ENCODE measurements at places on chromosomes 2 and 18.

GRCh38 chr2:157443795-157444640 is at the start of gene CYTIP:
Gene CYTIP (minus strand): TSS chr2:157444089. CDS start chr2:157444020, 69 bp downstream.
- DNase-seq = no peak

- DNase-seq = no peak
Measured at GRCh38 chr2:235658351-235659174, 164.7 kb downstream of the AGAP1 start.

GRCh38 chr2:224334726-224335125 is 67.2 kb downstream of the FAM124B start:
- no peak for DNase-seq

GRCh38 chr2:193542762-193543161 is 1348.0 kb upstream of the TMEFF2 start:
- no peak for DNase-seq

DNA sequence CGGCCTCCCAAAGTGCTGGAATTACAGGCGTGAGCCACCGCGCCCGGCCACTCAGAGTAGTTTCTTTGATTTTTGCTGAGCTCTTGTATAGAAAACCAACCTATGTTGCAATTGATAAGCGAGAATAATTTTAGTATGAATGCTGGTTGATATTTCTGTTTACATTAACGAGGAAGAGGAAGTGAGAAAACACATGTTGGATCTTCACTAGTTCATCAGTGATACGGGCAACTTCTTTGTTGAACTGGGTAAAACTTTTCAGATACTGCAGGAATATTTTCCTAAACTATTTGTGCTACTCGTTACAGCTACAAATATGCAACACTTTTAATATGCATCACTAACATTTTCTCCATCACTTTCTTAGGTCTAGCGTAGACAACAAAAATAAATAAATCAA is 67.9 kb upstream of the SLC25A52 start:
- no peak for DNase-seq

- DNase-seq = no peak
Measured at GRCh38 chr2:37417321-37417720, 72.9 kb downstream of the QPCT start.

DNA sequence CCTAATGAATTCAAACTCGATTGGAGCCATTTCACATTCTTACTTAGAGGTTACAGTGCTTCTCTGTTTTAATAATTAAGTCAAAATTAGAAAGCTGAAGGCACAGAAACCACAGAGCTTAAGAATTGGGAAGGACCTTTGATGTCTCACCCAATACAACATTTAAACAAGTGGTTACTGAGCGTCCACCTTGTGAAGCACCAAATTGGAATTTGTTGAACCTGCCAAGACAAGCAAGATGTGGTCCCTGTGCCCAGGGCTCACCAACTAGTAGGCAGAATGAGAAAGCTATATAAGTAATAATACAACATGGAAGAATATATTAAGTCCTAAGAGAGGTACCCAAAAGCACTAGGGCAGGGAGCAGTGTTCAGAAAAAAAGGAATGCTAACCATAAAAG is 64.5 kb upstream of the NPAS2 start:
- DNase-seq = peak; percentile 66

- no peak for DNase-seq
Measured at GRCh38 chr2:24402242-24403097, 42.1 kb upstream of the ITSN2 start.

GRCh38 chr18:61893309-61893970 is 633 bp upstream of the RNF152 start:
- DNase-seq = peak; percentile 52

GRCh38 chr2:147331790-147332419 is 512.9 kb upstream of the ACVR2A start:
- no peak for DNase-seq

DNA sequence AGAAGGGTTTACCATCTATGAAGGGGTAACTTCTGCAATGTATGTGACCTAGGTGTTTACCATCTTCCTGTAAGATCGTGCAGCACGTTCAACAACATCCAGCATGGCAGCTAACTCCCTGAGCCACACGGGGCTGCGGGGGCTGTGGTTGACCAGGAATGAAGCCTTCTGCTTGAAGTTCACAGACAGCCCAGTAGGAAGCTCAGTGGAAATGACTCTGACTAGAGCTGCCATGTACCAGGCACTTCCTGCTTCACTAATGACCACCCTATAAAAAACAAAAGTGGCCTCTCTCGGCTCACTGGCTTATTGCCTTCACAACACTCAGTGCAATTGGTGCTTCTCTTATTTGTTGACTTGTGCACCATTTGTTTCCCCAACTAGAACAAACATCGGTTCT is 99.7 kb upstream of the SMAD7 start:
- no peak for DNase-seq

DNA sequence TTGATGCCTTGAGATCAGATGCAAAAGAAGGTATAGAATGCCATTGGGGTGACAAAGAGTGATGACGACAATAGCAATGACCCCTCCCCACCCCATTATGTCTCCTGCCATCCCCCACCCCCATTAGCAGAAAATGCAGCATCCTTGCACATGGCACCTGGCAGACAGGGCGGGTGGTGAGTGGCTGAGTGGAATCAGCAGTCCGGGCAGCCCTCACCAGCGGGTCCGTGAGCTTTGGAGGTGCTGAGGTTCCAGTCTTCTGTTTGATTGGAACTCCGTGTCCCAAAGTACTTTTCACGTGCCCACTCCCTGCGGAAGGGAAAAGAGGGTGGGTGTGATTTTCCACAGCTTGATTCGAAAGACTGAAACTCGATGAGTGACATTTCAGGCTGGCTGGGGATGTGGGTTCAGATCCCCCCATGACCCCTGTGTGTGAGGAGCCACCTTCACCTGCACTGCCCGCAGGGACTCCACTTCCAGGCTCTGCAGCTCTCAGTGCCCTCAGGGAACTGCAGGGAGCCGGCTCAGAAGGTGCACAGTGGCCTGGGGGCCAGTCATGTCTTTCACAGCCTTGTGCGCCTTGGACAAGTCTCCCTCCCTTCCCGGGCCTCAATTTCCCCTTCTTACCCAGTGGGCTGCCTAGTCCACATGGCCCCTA is 130.9 kb downstream of the GLI2 start:
- DNase-seq = no peak

DNA sequence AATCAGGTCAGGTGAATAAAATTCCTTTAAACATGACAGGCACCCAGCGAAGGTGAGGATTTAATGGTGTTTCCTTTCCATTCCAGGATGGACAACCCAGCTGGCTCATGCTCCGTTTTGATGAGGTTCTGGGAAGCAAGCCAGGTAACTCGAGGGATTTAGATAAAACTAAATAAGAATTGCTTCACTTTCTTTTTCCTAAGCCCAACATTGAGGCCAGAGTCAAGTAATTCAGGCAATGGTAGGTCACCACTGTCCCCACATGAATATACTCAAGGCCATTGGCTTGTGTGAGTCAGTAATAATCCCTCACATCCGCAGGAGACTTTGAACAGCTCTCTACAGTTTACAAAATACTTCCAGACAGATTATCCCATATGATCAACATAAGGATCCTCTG is 16.2 kb upstream of the LRATD1 start:
- no peak for DNase-seq

DNA sequence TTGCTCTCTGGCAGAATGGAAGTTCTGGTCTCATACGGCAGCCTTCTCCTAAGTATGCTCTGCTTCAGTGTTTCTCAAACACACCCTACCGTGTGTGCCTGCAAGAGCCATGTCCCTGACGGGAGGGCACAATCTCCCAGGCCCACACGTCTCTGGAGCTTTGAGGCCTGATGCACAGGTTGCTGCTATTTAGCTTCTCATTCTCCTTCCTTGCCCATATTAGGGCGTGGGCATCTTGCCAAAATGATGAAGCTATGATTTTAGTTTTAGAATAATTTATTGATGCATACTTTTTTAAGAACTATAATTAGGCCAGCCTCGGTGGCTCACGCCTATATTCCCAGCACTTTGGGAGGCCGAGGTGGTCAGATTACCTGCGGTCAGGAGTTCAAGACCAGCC is 107.9 kb downstream of the RNF144A start:
- no peak for DNase-seq

GRCh38 chr18:6976935-6977334 is 140.7 kb downstream of the LAMA1 start:
- DNase-seq = no peak

DNA sequence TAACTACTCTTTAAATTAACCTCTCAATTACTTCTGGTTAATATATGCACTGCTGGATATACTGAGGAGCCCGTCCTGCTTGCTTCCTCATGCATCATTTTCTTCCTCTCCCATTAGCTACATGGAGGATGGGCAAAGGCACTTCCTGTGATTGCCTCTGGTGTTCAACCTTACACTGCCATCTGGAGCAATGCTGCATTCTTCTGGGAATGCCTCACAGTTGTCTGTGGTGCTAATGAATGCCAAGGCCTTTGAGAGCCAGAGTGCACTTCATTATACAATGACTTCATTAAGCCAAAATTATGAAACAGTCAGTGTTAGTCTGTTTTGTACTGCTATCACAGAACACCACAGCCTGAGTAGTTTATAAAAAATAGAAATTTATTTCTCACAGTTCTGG is 134.8 kb upstream of the DOCK10 start:
- no peak for DNase-seq

DNA sequence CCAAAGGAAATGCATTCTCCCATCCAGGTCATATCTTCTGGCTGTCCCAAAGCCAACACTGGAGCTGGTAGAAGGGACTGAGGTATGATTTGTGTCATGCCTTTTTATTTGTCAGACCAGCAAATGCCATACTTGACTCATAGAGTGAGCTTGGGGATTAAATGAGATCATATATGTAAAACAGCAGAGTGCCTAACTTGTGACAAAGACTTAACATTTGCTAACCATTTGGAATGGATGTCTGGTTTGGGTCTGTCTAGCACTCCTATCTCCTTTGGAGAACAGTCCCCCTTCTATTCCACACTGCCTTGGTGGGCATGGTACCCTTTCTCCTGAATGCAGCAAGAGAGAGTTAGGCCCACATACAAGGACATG is 128.5 kb upstream of the LGALSL start:
- DNase-seq = no peak

DNA sequence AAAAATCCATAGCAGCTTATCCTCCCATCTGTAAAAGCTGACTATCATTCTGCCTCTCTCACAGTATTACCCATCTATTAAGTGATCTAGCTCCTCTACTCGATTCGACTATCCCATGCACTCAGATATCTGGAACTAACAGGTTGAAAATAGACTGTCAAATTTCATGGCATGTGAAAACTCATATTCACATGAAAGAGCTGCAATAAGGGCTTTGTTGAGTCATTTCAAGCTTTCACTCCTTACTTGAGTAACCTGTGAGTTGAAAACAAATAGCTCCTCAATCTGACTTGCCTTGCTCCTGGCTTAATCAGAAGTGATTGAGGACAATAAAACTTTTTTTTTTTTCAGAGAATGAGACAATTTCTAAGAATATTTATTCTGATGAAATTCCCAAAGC is 192.4 kb upstream of the ERBB4 start:
- DNase-seq = no peak

- DNase-seq = no peak
Measured at GRCh38 chr18:45191795-45192194, 423.5 kb upstream of the SLC14A2 start.

DNA sequence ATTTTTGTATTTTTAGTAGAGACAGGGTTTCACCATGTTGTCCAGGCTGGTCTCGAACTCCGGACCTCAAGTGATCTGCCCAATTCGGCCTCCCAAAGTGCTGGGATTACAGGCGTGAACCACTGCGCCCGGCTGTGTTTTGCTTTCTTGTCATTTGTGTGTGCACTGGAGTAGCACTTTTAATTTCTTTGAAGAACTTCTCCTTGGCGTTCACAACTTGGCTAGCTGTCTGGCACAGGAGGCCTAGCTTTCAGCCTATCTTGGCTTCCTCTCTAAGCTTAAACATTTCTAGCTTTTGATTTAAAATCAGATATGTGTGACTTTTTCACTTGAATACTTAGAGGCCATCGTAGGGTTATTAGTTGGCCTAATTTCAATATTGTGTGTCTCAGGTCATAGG is 93.0 kb downstream of the COMMD1 start:
- DNase-seq = no peak

DNA sequence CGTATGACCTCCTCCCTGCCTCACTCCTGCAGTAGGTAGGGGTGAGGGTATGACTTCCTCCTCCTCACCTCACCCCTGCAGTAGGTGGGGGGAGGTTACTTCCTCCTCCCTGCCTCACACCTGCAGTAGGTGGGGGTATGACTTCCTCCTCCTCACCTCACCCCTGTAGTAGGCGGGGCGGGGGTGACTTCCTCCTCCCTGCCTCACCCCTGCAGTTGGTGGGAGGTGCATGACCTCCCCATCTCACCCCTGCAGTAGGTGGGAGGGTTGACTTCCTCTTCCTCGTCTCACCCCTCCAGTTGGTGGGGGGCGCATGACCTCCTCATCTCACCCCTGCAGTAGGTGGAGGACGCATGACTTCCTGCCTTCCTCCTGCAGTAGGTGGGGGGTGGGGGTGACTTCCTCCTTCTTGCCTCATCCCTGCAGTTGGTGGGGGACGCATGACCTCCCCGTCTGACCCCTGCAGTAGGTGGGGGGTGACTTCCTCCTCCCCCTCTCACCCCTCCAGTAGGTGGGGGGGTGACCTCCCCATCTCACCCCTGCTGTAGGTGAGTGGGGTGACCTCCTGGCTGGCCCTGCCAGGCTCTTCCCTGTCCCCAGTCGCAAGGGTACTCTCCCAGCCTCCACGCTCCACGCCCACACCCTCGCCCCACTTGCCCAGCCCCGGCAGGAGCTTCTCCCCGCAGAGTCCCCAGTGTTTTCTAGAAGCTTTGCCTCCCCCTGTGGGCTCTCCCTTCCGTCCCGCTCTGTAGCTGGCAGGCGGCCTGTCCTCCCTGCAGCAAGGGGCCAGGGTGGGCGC is 39.3 kb downstream of the TSHZ1 start:
- no peak for DNase-seq

DNA sequence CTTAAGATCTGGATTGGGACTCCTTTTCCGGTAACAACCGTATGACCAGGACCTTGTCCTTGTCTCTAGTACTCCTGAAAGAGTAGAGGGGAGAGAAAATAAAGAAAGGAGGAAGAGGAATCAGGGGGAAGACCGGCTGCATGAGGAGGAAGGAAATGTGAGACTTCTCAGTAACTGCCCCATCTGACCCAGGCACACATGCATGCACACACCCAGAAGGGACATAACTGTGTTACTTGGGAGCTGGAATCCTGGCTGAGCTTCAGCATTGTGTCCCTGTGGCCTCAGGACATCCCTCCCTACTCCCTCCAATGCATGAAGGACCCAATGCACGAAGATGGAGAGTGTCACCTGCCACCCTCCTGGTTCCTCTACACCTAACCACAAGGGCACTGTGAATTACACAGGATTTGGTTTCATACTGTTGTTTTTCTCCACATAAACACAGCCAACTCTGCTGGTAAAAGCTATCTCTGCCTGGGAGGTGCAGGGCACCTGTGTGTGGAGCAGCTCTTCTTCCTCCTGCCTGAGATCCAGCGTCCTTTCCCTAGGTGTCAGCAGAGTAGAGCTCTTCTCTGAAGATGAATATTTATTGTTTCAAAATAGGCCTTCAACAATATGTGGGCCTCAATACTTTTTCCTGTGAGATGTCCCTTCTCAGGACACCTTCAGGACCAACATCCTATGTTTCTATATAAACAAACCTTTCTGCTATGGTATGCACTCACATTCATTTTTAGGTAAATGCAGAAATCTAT is 574.1 kb upstream of the ID2 start:
- DNase-seq = no peak

- DNase-seq = no peak
Measured at GRCh38 chr2:201235860-201236811, 24.2 kb upstream of the CASP8 start.

GRCh38 chr2:44168681-44169154 is at the start of gene PPM1B:
Gene PPM1B (plus strand): TSS chr2:44168875. CDS start chr2:44201200, 32,325 bp downstream.
- DNase-seq = peak; percentile 98

GRCh38 chr2:28095622-28096021 is 205.1 kb downstream of the BABAM2 start:
- no peak for DNase-seq

GRCh38 chr18:3279201-3280185 is 17.6 kb downstream of the MYL12B start:
- DNase-seq = no peak

All from RWPE2 (cell line).